ENCODE measurements at places on chromosomes 7 and 10. TPM values are rescaled to one million over a fixed set of nuclear protein-coding genes. Genes with fewer than 3 reads are reported as not detected.

The MMS19 gene
- total RNA-seq: 73.6 TPM

The PHKG1 gene
- total RNA-seq: 1.5 TPM

The DDX50 gene
- total RNA-seq: 43.2 TPM

The FEZF1 gene
- not detected for total RNA-seq

The AHCYL2 gene
- total RNA-seq: 26.0 TPM

The CYP3A4 gene
- not detected for total RNA-seq

Data from T-helper 1 cell treated with Interleukin-12 subunit alpha and Interleukin-12 subunit beta and Interleukin-4 antibody, amounts not matched to agents 30 ng/mL and 1 ng/mL, for 36 hours (primary cell).